ENCODE measurements at places on chromosomes 12 and 14. TPM values are rescaled to one million over a fixed set of nuclear protein-coding genes. Genes with fewer than 3 reads are reported as not detected.

The PLEKHG3 gene
- total RNA-seq = 51.3 TPM

The ANO4 gene
- total RNA-seq = 9.7 TPM

The BICDL1 gene
- total RNA-seq = 20.5 TPM

The RESF1 gene
- 11.2 TPM for total RNA-seq

The BEST3 gene
- not detected for total RNA-seq

The PLXNC1 gene
- total RNA-seq = under 0.01 TPM

The CCDC177 gene
- not detected for total RNA-seq
